ENCODE measurements at places on chromosomes 13 and 19. TPM values are rescaled to one million over a fixed set of nuclear protein-coding genes. Genes with fewer than 3 reads are reported as not detected.

Gene PSG6
- not detected for total RNA-seq

Gene PDE4A
- total RNA-seq, result 20.3 TPM

Gene HSH2D
- 0.16 TPM for total RNA-seq

Gene FEM1A
- total RNA-seq, result 10.4 TPM

Gene CD33
- total RNA-seq, result 2.9 TPM

Gene CPB2
- not detected for total RNA-seq

Gene FPR1
- 13.1 TPM for total RNA-seq

Gene C19orf33
- 13.1 TPM for total RNA-seq

Gene TMPRSS9
- total RNA-seq, result not detected

Gene FSTL3
- total RNA-seq, result 111 TPM

Gene LYPD3
- total RNA-seq, result 17.6 TPM

Gene SELENOV
- total RNA-seq, result not detected

Gene TTYH1
- 4.0 TPM for total RNA-seq
